ENCODE measurements at places on chromosomes 7 and 10. TPM values are rescaled to one million over a fixed set of nuclear protein-coding genes. Genes with fewer than 3 reads are reported as not detected.
A peak's percentile ranks its signal among the peaks of the same experiment; 100 is the strongest.

The PLAC9 gene
- 31.4 TPM for total RNA-seq

The IFIT2 gene
- 12.2 TPM for total RNA-seq

DNA sequence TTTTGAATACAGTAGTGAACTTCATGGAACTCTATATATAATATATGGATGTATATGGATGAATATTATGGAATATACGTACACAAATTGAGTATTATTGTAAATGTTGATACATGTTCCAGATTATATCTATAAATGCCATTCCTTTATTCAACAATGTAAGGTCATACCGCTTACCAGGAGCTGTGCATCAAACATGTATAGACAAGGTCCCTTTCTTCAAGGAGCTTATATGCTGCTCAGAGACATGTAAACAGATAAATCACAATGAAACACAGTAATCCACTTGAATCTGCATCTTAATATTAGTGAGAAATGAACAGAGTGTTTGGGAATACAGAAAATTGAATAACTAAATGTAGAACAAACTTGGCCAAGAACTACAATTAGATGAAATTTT lies 898 bp upstream of the SEM1 start:
- no peaks in the 10 kb centered on the region for H3K27me3 ChIP-seq
- no peaks in the 10 kb centered on the region for H3K36me3 ChIP-seq
- no peak for DNase-seq
- no peak overlapping the region for H3K27ac ChIP-seq
- peaks cover 6% of the 10 kb centered on the region for H3K4me1 ChIP-seq
- no peak overlapping the region for H3K4me3 ChIP-seq

The AGR2 gene
- total RNA-seq: 164 TPM

DNA sequence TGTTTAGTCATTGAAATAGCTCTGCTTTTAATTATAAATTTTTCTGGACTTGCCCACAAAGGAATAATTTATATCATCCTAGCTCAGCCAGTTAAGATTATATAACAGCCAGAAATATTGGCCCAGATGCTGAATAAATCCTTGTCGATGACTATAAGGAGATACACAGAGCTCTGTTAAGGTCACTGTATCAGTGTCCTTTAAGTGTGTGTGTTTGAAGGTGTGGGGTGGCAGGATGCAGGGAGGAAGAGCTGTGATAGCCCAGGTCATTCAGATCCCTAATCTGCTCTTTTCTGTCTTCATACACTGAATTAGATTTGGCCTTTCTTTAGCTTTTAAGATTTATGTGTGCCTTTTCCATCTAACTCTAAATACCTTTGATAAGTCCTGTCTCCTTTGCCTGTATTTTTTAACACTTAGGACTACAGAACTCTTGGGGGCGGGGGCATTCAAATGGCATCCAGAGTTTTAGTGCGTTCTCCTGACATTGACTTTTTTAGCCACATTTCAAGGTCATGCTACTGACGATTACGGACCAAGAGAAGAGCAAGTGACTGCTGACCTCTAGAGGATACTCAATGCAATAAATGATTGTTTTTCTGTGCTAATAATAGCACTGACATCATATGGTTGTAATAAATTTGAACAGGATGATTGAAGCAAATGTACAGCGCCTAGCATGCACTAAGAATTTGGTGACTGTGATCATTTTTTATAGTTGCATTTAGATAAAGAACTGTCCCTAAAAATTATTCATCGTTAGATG lies 172.3 kb downstream of the CACNB2 start:
- H3K4me1 ChIP-seq: peaks cover 3% of the 10 kb centered on the region
- no peaks in the 10 kb centered on the region for H3K27me3 ChIP-seq
- H3K36me3 ChIP-seq: no peaks in the 10 kb centered on the region
- no peak overlapping the region for H3K4me3 ChIP-seq
- no peak overlapping the region for H3K27ac ChIP-seq
- peak; percentile 80 for DNase-seq

- no peak for DNase-seq
- H3K27me3 ChIP-seq: no peaks in the 10 kb centered on the region
- no peaks in the 10 kb centered on the region for H3K36me3 ChIP-seq
- peaks cover 8% of the 10 kb centered on the region for H3K4me1 ChIP-seq
- no peak overlapping the region for H3K4me3 ChIP-seq
- no peak overlapping the region for H3K27ac ChIP-seq
Observed at GRCh38 chr10:24453404-24453830, 244.5 kb downstream of the KIAA1217 start.

DNA sequence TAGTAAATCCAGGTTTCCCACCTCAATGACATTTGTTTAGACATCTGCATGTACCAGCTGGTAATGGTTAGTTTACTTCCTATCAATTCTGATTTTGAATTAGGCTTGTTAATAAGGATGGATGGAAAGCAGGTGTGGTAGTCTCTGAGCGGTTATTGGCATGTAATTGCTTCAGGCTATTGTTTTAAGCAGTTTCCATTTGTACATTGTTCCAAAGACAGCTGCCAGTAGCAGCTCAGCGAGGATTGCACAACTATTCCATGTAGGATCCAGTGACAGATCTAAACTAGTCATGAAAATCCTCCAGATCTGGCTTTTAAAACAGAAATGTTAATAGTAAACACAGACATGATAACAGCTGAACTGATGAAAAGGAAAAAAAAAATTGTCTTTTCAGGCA lies 436.0 kb upstream of the ADARB2 start:
- H3K4me1 ChIP-seq: no peaks in the 10 kb centered on the region
- H3K36me3 ChIP-seq: no peaks in the 10 kb centered on the region
- no peaks in the 10 kb centered on the region for H3K27me3 ChIP-seq
- no peak overlapping the region for H3K27ac ChIP-seq
- H3K4me3 ChIP-seq: no peak overlapping the region
- DNase-seq: no peak

DNA sequence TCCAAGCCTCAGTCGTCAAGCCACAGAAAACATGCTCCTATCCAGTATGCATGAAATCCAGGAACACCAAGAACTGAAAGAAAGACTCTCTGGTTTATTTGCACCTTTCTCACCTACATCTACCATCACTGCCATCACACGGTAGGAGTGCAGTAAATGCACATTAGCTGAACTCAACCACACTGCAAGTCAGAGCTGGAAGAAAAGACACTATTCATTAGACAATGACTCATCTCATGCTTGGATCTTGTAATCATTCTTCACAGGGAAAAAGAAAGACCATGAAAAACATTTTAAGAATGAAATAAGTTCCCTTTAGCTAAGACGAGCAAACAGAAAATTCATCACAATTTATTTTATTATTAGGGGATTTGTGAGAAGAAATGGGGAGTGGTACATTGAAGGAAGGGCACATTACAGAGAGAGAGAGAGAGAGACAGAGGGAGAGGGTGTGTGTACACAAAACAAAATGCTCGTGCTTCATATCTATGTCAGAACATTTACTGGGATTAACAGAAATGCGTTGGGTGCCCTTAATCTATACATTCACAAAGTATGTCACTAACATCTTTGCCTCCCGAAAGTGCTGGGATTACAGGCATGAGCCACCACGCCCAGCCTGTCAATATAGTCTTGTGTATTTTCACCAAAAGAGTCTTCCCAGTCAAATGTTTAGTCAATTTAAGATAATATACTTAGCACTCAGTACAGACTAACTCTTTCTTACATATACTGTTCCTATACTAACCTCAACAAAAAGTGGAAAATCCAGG lies 324.9 kb downstream of the PARD3 start:
- no peak overlapping the region for H3K4me3 ChIP-seq
- no peak for DNase-seq
- H3K36me3 ChIP-seq: no peaks in the 10 kb centered on the region
- H3K27ac ChIP-seq: no peak overlapping the region
- no peaks in the 10 kb centered on the region for H3K4me1 ChIP-seq
- no peaks in the 10 kb centered on the region for H3K27me3 ChIP-seq

- H3K4me1 ChIP-seq: peaks cover 7% of the 10 kb centered on the region
- no peaks in the 10 kb centered on the region for H3K36me3 ChIP-seq
- DNase-seq: peak; percentile 68
Observed at GRCh38 chr10:28913436-28914237, 236.3 kb downstream of the BAMBI start.

GRCh38 chr7:129561677-129562359 lies 49.7 kb upstream of the NRF1 start:
- H3K4me1 ChIP-seq: no peaks in the 10 kb centered on the region
- H3K27me3 ChIP-seq: no peaks in the 10 kb centered on the region
- H3K4me3 ChIP-seq: no peak overlapping the region
- no peak for DNase-seq
- no peak overlapping the region for H3K27ac ChIP-seq

- no peaks in the 10 kb centered on the region for H3K36me3 ChIP-seq
- no peaks in the 10 kb centered on the region for H3K27me3 ChIP-seq
Observed at GRCh38 chr10:93812659-93813338, 55.1 kb downstream of the LGI1 start.

DNA sequence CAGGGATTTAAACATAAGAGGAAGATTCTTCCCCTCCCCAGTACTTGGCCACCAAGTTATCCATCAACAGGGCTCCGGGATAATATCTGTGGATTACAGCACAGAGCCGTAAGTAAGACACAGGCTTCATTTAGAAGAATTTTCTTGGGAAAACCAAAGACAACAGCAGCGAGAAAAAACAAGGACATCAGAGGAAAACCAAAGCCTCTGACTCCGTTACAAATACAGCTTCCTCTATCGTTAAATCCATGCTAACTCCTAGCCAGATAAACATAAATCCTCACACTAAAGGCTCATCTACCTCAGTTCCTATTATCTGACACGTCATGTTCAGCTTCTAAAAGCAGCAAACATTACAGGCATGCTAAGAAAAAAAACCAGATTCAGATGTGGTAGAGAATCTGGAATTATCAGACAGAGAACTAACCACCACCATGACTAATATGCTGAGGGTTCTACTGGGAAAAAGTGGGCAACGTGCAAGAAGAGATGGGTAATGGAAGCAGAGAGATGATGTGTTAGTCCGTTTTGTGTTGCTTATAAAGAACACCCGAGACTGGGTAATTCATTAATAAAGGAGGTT lies 48.4 kb downstream of the BRI3 start:
- DNase-seq: no peak
- no peaks in the 10 kb centered on the region for H3K4me1 ChIP-seq
- no peaks in the 10 kb centered on the region for H3K27me3 ChIP-seq
- no peak overlapping the region for H3K4me3 ChIP-seq
- no peak overlapping the region for H3K27ac ChIP-seq

DNA sequence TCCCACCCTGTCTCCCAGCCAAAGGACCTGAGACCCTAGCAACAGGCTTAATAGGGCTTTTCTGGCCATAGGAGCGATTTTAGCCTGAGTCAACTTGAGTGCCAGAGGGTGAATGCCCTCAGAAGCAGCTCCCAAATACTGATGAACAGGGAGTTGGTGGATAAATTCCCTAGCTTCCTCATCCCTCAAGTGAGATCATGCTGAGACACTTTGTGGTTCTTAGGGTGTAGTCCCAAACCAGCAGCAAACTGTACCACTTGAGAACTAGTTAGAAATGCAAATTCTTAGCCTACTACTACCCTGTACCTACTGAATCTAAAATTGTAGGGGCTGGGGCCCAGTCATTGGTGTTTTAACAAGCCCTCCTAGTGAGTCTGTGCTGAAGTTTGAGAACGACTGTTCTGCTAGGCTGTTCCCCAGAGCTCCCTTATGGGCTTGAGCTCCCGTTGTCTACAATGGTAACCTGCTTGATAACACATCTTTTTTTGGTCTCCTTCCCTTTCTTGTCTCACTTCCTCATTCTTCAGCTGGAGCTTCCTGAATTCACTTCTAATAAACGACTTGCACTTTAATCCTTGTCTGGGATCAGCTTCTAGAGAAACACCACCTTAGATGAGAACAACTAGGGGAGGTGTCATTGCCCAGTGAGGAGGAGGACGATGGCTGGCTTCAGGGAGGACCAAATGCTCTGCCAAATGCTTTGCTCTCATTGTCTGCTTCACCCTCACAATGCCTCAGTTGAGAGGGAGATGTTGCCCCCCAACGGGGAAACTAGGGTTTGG lies 18.2 kb upstream of the CDH23 start:
- H3K27me3 ChIP-seq: no peaks in the 10 kb centered on the region
- no peak for DNase-seq
- no peaks in the 10 kb centered on the region for H3K36me3 ChIP-seq
- H3K4me3 ChIP-seq: no peak overlapping the region

DNA sequence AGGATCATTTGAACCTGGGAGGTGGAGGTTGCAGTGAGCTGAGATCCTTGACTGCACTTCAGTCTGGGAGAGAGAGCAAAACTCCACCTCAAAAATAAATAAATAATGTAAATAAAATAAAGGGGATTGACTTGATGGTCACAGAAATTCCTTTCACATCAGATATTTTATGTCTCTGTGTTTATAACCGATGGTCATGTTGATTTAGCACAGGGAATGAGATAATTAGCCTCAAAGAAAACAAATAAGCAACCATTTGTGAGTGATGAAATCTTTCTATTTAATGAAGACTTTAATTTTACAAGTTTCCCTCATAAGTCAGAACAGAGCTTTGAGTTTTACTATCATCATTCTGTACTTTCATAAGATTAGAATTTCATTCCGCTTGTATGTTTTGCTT lies 64.8 kb upstream of the NUPR2 start:
- no peaks in the 10 kb centered on the region for H3K36me3 ChIP-seq
- no peak overlapping the region for H3K27ac ChIP-seq
- H3K27me3 ChIP-seq: no peaks in the 10 kb centered on the region
- no peak for DNase-seq
- H3K4me1 ChIP-seq: no peaks in the 10 kb centered on the region

- H3K27ac ChIP-seq: no peak overlapping the region
- H3K27me3 ChIP-seq: no peaks in the 10 kb centered on the region
- H3K4me3 ChIP-seq: no peak overlapping the region
- peaks cover 23% of the 10 kb centered on the region for H3K36me3 ChIP-seq
- no peak for DNase-seq
- H3K4me1 ChIP-seq: no peaks in the 10 kb centered on the region
Observed at GRCh38 chr10:13496931-13497330, 31.9 kb downstream of the BEND7 start.

DNA sequence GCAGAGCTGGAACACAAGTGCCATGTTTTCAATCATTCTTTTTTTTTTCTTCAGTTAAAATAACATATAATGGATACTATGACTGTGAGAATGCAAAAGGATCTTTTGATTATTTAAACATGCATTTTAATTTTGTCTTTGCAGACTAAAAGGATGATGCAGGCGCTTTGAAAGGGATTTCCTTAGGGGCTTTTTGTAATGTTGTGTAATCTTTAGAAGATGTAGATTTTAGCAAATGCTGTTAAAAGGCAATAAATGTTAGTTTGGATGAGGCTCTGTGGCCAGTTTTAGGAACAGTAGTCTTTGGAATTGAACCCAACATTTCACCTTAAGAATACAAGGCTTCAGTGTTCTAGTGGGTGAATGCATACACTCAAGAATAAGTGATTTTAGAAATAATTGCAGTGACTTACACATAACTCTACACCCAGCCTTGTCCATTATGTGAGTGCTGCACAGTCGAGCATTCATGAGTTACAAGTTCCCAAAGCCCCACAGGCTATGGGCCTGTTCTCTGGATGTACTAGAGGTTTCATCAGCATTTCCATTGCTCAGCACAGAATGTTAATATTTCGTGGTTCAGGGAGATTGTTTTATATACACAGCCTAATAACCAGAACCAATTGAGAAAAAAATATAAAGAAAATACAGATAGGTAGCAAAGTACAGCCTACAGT lies 11.6 kb downstream of the PAPSS2 start:
- DNase-seq: no peak
- no peak overlapping the region for H3K27ac ChIP-seq
- no peaks in the 10 kb centered on the region for H3K27me3 ChIP-seq
- H3K4me1 ChIP-seq: no peaks in the 10 kb centered on the region
- H3K36me3 ChIP-seq: no peaks in the 10 kb centered on the region

The AZGP1 gene
- 10.0 TPM for total RNA-seq

GRCh38 chr7:6074612-6075380 lies 43.6 kb downstream of the ANKRD61 start:
- no peak overlapping the region for H3K27ac ChIP-seq
- no peak overlapping the region for H3K4me3 ChIP-seq
- no peaks in the 10 kb centered on the region for H3K36me3 ChIP-seq
- no peak for DNase-seq
- H3K27me3 ChIP-seq: no peaks in the 10 kb centered on the region
- no peaks in the 10 kb centered on the region for H3K4me1 ChIP-seq
